ENCODE measurements at places on chromosomes 6 and 20.

DNA sequence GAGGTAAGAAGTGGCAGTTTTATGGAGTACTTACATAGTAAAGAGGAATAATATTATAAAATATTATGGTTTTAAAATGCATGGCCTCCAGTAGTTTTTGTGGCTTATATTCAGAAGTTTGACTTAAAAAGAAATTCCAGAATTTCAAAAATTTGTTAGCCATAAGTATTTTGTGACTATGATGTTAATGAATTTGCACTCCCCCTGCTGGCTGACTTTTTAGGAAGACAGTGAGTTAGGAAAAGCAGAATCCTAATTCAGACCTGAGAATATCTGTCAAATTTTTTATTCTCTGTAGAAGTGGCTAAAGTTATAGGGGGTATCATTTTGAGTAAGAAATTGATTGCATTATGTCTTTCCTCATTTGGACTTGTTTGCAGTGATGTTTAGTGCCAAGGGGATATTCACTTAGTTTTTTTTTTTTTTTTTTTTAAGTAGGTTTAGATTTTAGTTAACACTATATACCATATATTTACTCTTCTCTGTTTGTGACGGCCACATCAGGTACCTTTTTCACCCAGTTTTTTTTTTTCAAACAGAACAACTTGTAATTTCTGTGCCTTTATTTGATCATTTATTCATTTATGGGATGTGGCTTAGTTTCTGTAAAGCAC is 40.8 kb downstream of the ZFAND3 start:
- peak; percentile 10 for DNase-seq

DNA sequence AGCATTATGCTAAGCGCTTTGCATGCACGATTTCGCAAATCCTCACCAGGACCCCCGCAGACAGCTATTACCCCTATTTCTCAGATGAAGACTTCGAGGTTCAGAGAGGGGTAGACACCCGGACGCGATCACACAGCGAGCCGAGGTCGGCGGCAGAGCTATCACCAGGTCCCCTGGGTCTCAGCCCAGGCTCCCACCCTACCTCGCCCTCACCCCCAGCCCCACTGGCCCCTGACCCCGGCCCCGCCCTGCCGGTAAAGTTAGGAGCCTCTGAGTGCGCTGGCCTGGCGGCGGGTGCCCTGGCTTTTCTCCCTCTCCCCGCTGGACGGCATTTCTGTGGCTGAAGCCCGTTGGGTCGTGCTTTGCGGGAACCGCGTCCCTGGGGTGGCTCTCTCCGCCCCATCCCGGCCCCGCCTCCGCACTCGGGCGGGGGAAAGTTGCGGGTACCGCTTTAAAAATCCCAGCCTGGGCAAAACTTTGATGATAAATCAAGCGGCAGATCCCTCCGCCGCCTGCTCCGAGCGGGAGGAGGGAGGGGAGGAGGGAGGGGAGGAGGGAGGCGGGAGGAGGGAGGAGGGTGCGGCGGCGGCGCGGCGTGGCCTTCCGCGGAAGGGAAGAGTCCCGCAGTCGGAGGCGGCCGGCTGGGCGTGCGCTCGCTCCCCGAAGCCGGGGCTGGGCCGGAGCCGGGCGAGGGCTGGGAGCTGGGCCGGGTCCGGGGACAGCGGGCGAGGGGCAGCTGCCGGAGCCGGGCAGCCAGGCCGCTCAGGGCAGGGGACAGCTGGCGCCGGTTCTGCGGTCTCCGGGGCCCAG is at the start of gene VSTM2L:
VSTM2L (plus strand) TSS at position 624 of the 810 bp plus-strand sequence. CDS start 224 bp downstream, outside the sequence.
- DNase-seq, result no peak

DNA sequence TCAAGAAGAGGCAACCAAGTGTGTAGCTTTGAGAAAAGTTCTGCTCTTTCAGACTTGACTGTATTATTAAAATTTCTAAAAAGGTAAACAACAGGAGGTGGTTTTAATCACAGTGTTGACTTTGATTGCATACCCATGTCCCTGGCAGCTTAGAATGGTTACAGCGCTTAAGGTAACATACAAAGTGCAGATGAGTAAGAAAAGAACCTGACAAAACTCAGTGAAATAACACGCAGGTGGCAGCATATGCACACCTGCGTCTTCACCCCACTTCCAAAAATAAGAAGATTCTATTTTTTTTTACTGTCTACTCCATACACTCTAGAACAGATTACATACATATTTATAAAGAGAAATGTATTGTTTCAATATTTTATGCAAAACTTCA is 233.5 kb downstream of the GMPR start:
- DNase-seq, result no peak

DNA sequence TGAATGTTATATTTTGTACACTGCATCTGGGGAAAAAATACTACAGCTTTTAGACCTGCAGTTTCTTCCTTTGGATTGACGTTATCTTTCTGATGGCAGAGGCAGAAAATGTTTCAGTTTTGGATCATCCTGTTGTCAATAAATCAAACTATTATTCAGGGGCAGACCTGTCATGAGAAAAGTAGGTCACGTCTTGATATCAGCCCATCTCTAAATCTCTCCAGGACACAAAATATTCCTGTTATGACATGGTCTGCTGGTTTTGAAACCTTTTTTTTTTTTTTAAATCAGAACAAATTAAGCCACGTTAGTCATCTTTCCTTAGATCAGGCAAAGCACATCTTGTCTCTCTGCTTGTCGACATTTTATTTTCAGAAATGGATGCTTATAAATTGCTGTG is 24.0 kb downstream of the IL20RA start:
- DNase-seq, result no peak

- DNase-seq, result peak; percentile 11
Observed at GRCh38 chr6:135162678-135163439, 18.2 kb upstream of the MYB start.

GRCh38 chr20:23234311-23235078 is 116.1 kb upstream of the NXT1 start:
- DNase-seq, result no peak

GRCh38 chr6:119800526-119800925 is 451.0 kb upstream of the MAN1A1 start:
- no peak for DNase-seq

DNA sequence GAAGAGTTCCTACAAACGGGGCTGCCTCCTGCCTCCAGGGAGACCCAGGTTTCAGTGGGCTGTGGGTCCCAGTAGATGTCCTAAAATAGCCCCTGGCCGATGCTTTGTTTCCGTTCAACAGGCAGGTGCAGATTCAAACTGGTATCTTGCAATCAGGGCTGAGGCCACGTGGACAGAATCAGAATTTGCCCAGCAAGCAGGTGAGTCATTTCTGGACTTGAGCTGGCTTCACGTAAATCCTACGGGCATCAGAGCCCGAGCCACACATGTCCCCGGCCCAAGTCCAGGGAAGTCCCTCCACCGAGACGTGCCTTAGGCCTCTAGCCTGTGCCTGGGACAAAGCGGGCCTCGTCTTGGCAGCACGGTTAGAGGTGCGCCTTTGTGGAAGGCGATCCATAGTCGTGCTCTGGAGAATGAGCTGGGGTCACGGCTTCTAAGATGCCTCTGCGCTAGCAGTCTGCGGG is 101.6 kb upstream of the FRMD1 start:
- DNase-seq, result no peak

Data from naive thymus-derived CD4-positive, alpha-beta T cell (primary cell).